Fibroblast of mammary gland (primary cell): ENCODE measurements at places on chromosomes 5 and 9.
A peak's percentile ranks its signal among the peaks of the same experiment; 100 is the strongest.

- no peak for DNase-seq
These were observed 37.5 kb upstream of the SUSD3 start for GRCh38 chr9:93020771-93021670.

DNA sequence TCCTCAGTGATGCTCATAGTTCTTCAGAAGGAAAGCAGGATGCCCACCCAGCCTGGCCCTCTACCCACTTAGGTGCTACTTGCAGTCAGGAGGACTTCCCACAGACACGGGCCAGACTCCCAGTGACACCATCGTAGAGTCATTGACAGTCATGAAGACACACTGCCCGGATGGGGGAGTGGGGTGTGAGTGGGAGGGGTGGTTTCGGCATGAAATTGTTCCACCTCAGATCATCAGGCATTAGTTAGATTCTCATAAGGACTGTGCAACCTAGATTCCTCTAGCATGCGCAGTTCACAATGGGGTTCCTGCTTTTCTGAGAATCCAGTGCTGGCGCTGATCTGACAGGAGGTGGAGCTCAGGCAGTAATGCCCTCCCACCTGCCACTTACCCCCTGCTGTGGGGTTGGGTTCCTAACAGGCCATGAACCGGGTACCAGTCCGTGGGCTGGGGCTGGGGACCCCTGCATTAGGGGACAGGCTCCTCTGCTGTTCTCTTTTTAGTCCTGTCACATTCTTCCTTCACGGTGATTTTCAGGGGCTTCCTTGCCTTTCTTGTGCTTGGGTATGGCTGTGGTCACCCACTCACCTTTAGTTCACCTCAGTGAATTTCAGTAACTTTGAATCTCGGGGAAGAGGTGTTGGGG lies 88.2 kb upstream of the ANKRD55 start:
- no peak for DNase-seq

GRCh38 chr5:98458004-98458403 lies 315.5 kb upstream of the RGMB start:
- peak; percentile 97 for DNase-seq

DNA sequence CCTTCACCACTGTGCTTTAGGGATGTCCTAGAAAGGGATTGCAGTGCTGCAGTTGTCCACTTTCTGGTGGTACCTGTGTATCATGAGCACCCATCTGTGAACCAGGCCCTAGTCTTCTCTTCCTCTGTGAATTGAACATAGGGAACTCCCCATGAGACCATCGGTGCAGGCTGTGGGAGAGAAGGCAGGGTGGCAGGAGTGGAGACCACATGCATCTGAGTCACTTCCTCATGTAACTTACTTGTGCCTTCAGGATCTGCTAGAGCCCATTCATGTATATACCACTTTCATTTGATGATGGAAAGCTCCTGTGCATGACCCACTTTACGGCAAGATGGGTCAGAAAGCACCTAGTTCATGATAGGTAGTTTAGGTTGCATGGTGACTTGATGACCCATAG lies 478.1 kb upstream of the CDH9 start:
- DNase-seq, result peak; percentile 0

GRCh38 chr5:89327608-89328007 lies 444.6 kb upstream of the MEF2C start:
- DNase-seq, result no peak

- peak; percentile 68 for DNase-seq
These were observed 54.5 kb upstream of the TGFBR1 start for GRCh38 chr9:99050292-99050911.

DNA sequence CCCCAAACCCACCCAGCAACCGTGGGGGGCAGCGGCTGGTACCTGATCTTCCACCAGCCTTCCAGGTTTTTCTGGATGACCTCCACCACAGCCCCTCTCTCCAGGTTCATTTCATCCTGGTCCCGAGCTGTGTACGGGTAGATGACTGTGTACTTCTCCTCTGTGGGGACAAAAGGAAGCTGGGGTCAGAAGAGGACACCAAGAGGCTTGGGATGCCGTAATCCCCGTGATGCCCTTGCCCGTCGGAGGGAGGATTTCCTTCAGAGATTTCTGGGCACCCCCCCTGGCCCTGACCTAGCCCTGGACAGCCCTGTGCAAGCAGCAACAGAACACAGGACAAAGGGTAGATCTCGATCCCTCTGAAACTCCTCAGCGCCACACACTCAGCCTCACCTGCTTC lies 70.3 kb upstream of the UBTD2 start:
- no peak for DNase-seq

DNA sequence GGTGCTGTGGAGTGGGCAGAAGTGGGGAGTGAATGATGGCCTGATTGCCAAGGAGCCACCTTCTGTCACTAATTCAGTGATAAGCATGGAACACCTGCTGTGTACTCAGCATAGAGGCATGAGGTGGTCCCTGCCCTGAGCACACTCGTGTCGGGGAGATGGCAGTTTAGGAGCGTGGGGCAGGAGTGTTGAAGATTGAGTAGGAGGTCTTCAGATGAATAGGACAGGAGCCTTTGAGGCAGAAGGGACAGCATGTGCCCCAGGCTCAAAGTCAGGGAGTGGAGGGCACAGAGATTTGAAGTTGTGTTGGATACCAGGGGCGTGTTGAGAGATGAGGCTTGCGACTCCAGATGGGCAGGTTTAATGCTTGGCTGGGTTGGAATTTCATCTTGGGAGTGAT lies 55.0 kb downstream of the ZNF618 start:
- DNase-seq, result no peak

DNA sequence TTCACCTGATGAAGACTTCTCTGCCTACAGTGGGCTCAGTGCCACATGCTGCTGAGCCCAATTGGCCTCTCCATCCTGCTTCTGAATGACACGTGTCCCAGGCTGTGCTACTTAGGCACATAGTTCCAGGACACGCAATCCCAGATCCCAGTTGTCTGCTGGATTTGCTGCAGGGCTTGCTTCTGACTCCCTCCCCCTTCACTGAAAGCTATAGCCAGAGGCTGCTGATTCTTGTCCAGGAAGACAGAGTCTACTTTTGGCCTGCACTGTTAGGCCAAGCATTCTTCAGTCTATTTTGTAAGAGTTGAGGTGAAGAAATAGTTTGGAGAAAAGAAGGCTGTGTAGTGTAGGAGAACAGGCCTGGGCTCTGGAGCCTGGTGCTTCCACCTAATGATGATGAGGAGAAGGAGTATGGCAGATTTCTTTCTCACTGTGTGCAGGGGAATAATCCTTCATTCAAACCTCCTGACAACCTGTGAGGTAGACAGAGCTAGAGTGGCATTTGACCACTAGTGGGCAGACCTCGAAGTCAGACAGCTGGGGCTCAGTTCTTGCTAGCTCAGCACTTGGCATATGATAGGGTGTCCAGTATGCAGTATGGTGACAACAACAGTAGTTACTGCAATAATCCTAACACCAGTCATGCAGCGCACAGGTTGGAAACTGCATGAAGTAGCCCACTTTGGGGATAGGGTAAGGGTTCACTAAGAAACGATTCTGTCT lies 19.5 kb upstream of the ASPN start:
- peak; percentile 55 for DNase-seq

GRCh38 chr5:154364771-154365170 lies 81.0 kb upstream of the SAP30L start:
- no peak for DNase-seq

GRCh38 chr5:146623666-146624065 lies 107.7 kb upstream of the GPR151 start:
- DNase-seq, result no peak

DNA sequence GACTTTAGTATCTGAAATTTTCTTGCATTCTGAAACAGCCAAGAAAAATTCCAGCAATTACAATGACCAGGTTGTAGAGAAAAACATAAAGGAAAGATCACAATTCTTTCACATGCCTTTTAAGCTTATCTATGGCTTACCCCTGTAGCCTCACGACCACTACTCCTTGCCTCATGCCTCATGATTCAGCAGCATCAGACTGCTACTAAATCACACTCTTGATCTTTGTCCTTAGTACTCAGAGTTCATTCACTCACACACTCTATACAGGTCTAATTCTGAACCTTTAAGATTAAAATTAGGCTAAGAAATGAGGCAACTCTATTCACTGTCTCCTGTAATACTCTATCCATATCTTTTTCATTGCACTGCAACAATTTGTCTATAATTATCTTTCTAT lies 415.1 kb downstream of the MLLT3 start:
- DNase-seq, result no peak

- no peak for DNase-seq
These were observed 158.3 kb downstream of the KCTD16 start for GRCh38 chr5:144328980-144329379.

DNA sequence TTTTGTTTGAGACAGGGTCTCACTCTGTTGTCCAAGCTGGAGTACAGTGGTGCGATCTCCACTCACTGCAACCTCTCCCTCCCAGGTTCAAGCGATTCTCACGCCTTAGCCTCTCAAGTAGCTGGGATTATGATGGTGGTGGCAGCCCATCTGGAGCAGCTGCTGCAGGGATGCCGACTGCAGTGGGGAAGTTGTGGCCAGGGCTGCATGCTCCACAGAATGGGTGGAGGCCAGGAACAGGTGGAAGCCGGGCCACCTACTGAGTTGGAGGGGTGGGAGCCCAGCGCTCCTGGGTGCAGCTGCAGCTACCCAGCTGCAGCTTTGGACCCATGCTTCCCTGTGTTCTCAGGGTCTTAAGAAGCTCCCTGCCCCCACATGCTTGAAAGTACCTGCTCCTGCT lies 99.7 kb downstream of the SCAI start:
- no peak for DNase-seq

DNA sequence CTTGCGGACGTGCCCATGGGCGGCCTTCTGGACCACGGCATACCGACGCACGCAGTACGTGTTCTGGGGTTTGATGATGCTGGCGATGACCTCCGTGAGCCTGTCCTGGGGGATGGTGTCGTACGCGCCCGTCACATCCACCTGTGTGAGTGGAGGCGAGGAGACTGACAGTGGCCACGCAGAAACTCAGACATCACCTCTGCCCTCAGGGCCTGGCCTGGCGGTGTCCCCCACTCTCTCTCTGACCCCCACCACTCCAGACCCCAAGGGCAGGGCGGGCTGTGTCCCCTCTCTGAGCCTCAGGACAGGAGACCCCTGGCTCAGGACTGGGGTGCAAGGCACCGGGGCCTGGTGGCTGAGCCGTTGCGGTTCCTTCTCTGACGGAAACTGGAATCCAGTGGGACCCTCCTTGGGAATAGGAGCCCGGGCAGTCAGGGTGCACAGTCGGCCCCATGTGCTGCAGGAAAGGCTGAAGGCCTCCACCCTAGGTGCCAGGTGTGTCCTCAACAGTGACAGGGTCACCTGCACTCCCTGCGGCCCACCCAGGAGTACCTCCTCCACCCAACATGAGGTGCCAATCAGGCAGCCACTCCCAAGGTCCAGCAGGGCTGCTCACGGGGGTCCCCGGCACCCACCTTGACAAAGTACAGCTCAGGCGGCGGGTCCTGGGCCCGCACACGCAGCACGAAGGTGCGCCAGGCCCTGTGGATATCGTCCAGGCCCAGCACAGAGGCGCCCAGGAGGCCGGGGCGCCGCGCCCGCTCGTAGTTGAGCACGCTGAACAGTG lies 16.0 kb downstream of the TERT start:
- DNase-seq, result no peak

DNA sequence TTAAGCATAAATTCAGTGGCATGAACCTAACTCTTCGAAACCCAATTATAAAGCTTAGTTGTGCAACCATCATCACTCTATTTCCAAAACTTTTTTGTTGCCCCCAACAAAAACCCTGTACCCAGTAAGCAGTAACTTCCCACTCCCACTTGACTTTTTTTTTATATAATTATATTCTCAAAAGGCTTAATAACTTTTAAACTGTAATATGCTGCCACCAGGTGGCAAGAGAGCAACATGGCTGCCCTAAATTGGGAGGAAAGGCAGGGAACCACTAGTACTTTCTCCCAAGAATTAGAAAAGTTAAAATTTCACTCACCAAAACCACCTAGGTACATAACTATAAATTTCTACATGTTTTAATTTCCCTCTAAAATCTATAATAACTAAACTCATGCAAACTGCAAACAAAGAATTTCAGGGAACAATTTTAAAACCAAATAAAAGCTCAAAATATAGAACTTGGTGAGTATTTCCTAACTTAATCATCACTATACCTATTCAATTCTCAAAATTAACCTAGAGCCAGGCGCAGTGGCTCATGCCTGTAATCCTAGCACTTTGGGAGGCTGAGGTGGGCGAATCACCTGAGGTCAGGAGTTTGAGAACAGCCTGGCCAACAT lies 50.2 kb upstream of the RNF38 start:
- peak; percentile 65 for DNase-seq

GRCh38 chr9:109751253-109751652 lies 28.7 kb upstream of the PALM2AKAP2 start:
- no peak for DNase-seq

GRCh38 chr9:83707518-83707767 lies 315 bp downstream of the UBQLN1 start:
- no peak for DNase-seq

- DNase-seq, result peak; percentile 33
These were observed 56.0 kb downstream of the RGS3 start for GRCh38 chr9:113519426-113520108.

GRCh38 chr5:162503796-162504195 lies 436.2 kb downstream of the GABRG2 start:
- DNase-seq, result no peak

DNA sequence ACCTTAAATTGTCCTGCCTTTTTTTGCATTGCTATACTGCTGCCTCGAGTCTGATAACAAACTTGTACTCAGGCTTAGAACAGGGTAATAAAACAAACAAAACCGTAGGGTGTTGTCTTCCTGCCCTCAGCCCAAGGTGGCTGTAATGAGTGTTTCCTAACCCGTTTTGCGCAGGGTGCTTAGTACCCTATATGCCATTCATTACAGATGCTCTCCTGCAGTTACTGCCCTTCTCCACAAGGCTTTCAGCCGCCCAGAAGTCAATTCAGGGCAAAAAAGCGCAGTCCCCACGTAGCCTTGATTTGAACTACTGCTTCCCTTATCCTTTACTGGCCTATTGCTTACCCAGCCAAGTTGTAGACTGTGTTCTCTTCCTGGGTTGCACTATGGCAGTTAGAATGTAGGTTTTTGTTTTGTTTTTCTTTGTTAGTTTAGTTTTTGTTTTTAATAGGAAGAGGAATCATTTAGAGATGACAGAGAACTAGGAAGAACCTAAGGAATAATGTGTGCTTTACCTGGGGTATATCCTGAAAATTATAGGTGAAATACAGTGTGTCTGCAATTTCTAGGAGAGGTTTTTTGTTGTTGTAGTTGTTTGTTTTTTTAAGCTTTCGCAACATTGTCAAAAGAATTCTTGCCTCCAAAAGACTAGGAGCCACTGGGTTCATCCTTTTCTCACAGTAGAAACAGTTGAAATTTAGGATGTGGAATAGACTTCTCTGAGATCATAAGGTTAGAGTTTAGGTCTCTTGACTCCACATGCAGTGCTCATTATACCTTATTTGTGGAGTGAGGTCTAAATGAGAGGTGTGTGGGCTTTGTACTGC lies 1.3 kb downstream of the HMGXB3 start:
- peak; percentile 81 for DNase-seq

DNA sequence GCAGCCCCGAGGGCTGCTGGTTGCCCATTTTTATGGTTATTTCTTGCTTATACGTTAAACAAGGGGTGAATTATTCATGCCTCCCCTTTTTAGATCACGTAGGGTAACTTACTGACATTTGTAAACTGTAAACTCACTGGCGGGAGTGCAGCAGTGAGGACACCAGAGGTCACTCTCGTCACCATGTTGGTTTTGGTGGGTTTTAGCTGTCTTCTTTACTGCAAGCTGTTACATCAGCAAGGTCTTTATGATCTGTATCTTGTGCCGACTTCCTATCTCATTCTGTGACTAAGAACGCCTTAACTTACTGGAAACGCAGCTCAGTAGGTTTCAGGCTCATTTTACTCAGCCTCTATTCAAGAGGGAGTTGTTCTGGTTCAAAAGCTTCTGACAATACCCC lies 155.0 kb upstream of the PRDM9 start:
- DNase-seq, result peak; percentile 15
